ENCODE measurements at places on chromosomes 7 and 10. TPM values are rescaled to one million over a fixed set of nuclear protein-coding genes. Genes with fewer than 3 reads are reported as not detected.

The RUFY2 gene
- 9.4 TPM for total RNA-seq

The ELFN1 gene
- 0.35 TPM for total RNA-seq

The PNLIPRP3 gene
- total RNA-seq: not detected

The AGAP9 gene
- total RNA-seq: 9.7 TPM
